Fibroblast of skin of right biceps (primary cell): ENCODE measurements at places on chromosomes 13 and 19.

GRCh38 chr19:20964798-20965197, 41.7 kb downstream of the ZNF85 start:
- no peak for DNase-seq

- peak; percentile 71 for DNase-seq
These were observed 285.8 kb downstream of the DIAPH3 start for GRCh38 chr13:59877933-59878332.

- peak; percentile 42 for DNase-seq
These were observed 11.5 kb upstream of the CYP4F3 start for GRCh38 chr19:15629003-15629880.

DNA sequence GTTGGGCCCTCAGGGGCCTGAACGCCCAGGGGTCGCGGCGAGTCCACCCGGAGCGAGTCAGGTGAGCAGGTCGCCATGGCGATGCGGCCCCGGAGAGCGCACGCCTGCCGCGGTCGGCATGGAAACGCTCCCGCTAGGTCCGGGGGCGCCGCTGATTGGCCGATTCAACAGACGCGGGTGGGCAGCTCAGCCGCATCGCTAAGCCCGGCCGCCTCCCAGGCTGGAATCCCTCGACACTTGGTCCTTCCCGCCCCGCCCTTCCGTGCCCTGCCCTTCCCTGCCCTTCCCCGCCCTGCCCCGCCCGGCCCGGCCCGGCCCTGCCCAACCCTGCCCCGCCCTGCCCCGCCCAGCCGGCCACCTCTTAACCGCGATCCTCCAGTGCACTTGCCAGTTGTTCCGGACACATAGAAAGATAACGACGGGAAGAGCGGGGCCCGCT, at the start of gene CCNA1:
Gene CCNA1 (plus strand): TSS at position 390 of the 439 bp plus-strand sequence. CDS start 562 bp downstream, outside the sequence.
- DNase-seq, result no peak

- DNase-seq, result peak; percentile 18
These were observed 12.7 kb downstream of the LSM14A start for GRCh38 chr19:34184880-34185491.

DNA sequence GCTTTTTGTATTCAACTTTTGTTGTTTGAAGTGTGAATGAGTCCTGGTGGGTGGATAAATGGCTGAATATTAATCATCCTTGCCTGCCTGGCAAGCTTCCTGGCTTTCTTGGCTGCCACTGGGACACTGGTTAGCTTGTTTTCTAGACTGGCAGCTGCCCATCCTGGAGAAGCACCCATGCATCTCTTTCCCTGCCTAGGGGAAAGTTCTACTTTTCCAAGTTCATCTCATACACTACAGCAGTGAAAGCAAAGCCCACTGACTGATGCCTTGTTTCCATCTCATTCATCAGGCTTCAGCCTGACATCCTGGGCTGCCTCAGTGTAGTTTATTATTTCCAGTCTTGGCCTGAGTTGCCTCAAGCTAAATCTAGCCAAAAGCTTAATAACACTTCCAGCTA, 244.8 kb downstream of the PCDH20 start:
- DNase-seq, result no peak

DNA sequence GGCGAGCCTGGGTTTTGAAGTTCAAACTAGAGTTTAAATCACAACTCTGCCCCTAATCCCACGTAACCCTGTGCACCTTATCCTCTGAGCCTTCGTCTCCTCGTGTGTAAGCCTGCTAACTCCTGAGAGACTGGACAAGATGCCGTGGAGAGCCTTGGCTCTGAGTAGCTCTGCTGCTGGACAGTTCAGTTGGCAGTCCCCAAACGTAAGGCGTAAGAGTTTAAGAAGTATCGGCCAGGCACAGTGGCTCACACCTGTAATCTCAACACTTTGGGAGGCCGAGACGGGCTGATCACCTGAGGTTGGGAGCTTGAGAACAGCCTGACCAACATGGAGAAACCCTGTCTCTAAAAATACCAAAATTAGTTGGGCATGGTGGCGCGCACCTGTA, 4.7 kb upstream of the CD79A start:
- DNase-seq, result no peak

DNA sequence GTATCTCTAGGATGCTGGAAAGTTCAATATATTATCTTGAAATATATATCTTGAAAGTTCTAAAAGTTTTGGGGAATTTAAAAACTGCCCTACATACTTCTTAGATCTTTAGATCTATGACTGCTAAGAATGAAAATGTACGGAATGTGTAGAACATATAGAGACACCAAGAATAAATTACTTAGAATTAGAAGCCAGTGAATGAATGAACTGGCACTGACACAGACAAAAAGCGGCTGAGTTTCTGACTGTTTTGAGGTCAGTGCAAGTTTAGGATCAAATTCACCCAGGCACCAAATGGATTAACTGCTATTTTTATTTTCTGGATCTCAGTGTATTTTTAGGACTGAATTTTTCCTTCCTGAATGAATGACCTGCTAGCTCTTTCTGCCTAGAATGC, 411.2 kb downstream of the KCTD12 start:
- DNase-seq, result peak; percentile 52

DNA sequence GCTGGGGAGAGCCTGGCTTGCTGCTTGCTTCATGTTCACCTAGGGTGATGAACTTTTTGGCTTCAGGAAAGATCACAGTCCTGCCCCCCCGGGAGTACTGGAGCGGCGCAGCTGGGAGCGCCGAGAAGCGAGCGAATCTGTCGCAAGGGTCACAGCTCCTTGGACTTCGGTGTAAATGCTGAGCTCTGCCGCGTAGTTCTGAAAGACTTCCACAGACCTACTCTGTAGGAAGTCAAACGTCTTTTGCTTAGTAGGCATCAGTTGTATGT, 2.7 kb downstream of the ING1 start:
- DNase-seq, result no peak

DNA sequence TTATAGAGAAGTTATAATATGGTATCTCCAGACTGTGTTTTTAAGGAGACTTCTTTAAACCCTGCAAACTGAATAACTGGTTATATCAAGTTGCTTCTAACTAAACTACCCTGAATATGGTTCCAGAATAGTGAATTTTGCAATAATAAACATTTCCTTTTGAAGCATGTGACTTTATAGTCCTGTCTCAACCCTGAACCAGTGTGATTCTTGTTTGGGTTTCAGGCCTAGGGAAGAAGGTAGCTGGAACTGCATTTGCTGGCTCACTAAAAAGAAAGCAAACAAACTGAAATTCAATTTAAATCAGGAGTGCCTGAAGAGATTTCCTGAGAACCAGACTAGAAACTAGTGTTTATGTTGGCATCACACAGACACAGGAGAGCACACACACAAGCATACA, 4.9 kb downstream of the ARHGEF7 start:
- DNase-seq, result no peak

DNA sequence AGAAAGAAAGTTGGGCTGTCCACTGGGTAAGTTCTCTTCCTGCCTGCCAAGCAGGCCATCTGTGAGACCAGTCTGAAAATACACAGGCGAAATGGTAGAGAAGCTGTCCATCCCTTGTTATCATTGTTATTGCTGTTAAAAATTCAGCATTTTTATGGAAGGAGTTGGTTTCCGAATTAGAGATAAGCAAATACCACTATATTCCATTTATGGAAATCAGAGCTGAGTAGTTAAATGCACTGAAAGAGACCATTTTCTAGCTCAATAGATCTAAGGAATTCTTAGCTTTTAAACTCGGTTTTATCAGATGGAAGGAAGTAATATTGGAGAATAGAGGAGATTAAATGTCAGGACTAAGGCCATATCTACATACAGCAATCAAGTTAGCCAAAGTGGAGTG, 40.7 kb downstream of the MZT1 start:
- no peak for DNase-seq

- DNase-seq, result no peak
These were observed at the start of gene KLC3 for GRCh38 chr19:45340232-45340898. Gene KLC3 (plus strand): TSS chr19:45340750. CDS start chr19:45345542, 4,792 bp downstream.

DNA sequence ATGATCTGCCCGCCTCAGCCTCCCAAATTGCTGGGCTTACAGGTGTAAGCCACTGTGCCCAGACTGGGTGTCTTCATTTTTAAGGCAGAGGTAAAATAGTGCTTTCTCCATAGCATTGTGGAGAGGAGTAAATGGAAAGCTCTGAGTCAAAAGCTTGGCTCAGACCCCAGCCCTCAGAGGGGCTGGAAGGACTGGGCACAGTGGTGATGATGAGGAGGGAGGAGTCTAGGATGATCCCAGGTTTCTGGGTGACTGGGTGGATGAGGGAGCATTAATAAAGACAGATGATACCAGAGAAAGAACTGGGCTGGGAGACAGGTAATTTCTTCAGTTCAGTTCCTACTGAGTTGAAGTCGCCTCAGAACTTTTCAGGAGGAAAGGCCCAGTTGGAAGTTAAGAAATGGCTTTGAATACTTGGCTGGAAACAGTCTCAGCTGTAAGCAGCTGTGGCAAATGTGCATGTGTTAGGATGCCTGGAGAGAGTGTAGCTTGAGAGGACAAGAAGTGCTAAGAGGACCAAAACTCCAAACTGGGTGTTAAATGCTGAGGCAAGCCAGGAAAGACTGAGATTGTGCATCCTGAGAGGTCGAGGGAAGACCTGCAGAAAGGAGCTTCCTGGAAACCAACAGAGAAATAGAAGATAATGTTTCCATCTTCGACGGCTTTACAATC, 37.1 kb upstream of the MEDAG start:
- DNase-seq, result peak; percentile 66

DNA sequence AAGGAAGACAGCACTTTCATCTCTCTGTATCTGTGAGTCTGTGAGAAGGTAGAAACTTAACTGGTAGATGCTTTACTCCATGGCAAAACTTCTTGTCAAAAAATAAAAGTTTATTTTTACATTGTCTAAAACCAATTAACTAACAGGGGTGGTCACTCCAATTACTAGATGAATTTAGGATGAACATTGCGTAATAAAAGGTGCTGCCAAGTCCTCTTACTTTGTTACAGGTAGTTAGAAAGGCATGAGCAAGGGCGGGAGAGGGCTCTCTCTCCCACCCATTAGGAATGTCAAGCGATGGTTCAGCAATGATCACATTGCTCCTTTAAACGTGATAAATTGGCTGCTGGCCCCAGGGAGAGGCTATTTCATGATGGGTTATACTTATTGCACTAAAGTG, 512.3 kb downstream of the SLITRK5 start:
- DNase-seq, result no peak

- DNase-seq, result no peak
These were observed 361.0 kb downstream of the FGF14 start for GRCh38 chr13:102040812-102041211.

DNA sequence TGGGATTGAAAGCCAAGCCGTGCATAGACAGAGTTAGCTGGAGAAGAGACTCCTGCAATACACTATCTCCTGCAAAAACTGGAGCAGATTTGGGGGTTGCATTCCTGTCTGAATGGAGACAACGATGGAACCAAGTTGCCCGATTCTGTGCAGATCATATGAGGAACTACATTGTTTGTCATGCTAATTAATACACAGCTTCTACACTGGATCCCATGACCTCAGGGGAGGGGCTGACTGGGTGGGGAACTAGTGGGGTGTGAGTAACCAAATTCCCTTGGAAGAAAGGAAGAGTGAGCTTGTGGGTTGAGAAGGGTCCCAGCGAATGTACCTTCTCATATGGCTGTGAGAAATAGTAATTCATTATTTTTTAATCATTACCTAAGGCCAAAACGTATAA, 214.0 kb downstream of the LHFPL6 start:
- DNase-seq, result no peak

DNA sequence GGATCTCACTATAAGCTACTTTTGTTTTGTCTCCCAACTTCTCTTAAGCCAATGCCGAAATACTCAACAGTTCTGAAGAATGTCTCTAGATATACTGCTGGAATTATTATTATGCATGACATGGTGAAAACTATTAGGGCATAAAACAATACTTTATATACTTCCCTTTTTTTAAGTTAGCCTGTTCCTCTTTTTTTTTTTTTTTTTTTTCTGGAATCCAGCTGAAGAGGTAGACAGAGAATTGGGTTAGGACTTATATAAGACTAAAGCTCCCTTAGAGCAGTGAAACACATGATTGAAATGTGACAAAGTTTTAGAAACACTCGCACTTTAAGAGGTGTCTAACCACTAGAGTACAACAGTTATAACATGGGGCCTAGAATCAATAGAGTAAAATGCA, 850.9 kb upstream of the PCDH9 start:
- no peak for DNase-seq

GRCh38 chr19:45607071-45608029, 5.3 kb upstream of the GPR4 start:
- DNase-seq, result peak; percentile 66
